Renal cortex interstitium (tissue), 15 donors: ENCODE measurements at places on chromosomes 1 and 21.
A peak's percentile ranks its signal among the peaks of the same experiment; 100 is the strongest.

GRCh38 chr1:115411371-115412063 lies 73.5 kb upstream of the NGF start:
- no peak for DNase-seq

DNA sequence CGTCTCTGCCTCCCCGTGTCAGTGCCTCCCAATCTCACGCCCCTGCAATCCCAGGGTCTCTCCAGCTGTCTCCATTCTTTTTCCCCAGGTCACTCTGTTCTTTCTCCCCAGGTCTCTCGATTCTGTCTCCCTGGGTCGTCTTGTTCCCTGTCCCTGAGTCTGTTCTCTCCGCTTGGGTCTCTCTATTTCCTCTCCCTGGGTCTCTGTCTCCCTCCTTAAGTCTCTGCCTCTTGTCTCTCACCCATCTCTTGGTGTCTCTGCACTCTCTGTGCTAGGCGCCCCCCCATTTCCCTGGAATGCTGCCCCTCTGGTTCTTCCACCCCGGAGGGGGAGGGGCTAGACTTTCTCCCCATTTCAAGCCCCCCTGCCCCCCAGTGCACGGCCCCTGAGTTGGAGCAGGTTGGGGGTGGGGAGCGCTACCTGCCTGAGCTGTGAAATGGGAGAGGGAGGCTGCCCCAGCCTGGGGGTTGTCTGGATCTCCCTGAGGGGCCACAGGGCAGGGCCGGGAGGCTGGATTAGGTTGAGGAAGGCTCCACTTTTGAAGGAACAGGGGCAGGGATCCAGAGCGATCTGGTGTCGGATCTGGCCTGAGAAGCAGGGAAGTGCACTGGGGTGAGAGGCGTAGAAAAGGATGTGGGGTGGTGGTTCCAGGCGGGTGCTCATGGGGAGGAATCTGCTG lies 1.4 kb downstream of the PTPRF start:
- no peak for DNase-seq

- no peak for DNase-seq
These were observed 64.4 kb upstream of the GRHL3 start for GRCh38 chr1:24254783-24255182.

- no peak for DNase-seq
These were observed 31.5 kb downstream of the GPR52 start for GRCh38 chr1:174479281-174479680.

- DNase-seq: no peak
These were observed 13.9 kb downstream of the KCNK1 start for GRCh38 chr1:233627823-233628222.

GRCh38 chr1:160354388-160354985 lies 11.3 kb downstream of the NCSTN start:
- DNase-seq: no peak

DNA sequence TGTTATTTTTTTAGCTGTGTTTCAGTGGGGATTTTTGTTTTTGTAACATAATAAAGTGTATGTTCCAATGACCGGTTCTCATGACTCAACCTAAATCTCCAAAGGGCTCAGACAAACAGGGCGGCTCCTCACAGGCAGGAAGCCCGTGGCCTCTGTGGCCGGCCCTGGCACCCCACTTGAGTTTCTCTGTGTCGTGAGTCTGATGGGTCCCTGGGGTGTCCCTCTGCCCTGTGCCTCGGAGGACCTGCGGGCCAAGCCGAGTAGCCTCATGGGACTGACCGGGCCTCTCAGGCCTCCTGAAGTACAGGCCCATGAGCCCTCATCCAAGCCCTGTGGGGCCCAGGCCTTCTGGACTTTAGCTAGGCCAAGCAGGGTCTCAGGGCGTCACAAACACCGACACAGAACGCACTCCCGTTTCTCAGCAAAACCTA lies 16.1 kb upstream of the CCDC27 start:
- no peak for DNase-seq

- DNase-seq: peak; percentile 87
These were observed at the start of gene MECR for GRCh38 chr1:29230553-29231378. TSS of gene MECR (minus strand) at chr1:29230934. CDS start at chr1:29230906, 28 bp downstream.

DNA sequence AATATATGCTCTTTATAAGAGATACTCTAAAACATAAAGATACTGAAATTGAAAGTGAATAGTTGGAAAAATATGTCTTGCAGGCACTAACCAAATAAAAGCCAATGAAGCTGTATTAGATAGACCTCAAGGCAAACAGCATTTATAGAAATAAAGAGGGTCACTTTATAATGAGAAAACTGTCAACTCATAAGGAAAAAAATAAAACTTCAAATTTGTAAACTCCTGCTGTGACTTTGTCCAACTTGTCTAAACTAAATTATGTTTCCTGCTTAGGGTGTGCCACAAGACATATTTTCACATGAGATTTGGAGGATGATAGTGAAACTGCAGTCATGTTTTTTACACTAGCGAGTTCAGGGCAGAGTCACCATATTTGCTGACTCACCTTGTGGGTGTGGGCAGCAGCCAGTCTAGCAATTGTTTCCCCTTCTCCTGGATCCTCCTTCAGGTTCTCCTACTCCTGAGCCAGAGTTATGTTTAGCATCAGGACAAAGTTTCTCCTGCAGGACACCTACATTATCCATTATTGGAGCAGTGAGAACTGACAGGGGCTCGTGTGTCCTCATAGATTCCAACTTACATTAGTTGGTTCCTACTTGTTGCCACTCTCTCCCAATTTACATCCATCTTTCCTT lies 43.8 kb downstream of the CD53 start:
- DNase-seq: no peak

DNA sequence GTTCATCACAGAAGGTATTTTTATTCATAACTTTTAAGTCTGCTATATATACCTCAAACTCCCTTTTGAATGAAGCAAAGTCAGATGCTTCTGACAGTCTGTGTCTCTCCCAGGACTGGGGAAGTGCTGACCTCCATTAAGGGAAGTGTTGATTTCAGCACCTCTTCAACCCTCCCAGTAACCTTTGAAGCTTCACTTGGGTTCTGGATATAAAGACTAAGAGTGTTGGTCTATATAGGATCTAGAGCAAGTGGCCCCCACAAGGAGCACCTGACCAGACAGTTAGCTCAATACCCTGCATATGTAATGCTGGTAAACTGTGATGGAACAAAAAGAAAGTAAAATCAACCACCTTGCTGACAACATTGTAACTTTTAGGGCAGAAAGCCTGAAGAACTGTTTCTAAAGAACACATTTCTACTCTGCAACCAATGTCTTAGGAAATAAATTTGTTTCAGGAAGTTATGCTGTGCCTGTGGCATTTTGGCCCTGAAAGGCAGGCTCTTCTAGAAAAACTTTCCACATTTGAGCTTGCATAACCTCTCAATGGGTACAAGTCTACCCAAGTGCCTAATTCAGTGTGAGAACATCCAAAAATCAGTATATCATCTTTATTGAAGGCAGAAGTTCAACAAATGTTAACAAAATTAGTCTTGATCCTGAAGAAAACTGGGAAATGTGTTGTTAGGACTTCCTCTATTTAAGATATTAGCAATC lies 865 bp upstream of the PTPN22 start:
- DNase-seq: no peak

- no peak for DNase-seq
These were observed 7.3 kb downstream of the SSU72 start for GRCh38 chr1:1567152-1567875.

DNA sequence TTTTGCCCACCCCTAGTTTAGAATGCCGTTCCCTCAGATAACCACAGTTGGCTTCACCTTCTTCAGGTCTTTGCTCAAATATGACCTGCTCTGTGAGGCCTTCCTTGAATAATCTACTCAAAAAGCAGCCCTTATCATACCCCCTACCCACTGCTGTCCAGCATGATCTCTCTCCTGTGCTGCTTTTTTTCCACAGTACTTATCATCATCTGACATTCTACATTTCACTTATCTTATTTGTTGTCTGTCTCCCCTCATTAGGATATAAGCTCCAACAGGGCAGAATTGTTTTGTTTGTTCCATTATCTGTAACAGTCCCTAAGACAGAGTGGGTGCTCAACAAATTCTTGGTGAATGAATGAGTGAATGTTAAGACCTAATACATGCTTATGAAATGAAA lies 18.1 kb downstream of the USP24 start:
- DNase-seq: no peak
